ENCODE measurements at places on chromosomes 4 and X.

- DNase-seq: no peak
Observed at GRCh38 chr4:23835774-23836478, 53.9 kb downstream of the PPARGC1A start.

DNA sequence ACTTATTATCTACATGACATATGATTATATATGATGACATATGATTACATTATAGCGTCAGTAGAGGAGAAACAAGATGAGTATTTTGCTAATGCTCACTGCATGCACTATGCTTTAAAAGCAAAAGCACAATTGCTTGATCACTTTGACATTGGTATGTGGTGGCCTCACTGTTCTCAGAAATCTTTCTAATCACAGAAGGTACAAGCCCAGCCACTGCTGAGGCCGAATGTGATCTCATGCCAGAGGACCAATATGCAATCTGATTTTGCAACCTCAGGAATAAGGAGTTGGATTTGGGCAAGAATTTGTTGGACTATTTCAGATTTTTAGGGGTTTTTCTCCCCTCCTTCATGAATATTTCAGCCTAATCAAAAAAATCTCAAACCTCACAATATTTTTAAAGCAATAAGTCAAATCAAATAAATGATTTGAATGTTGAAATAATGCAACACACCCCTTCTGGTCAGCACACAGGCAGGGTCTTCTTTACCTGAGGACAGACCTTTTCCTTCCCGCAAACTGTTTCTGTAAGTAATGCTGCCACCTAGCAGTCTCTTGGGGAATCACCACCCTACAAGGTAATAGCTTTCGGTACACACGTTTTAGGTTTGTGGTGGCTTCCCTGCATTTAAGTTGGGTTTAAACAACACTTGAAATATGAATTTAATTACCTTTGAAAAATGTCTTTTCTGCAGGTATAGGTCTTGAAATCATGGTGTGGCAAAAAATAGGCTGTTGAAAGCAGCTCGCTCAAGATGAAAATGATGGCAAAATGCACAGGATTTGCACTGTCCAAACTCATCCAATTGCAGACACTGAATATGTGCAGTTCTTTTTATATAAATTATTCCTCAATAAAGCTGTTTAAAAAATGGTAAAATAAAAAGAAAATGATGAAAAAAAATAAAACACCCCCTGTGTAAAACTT lies 4.8 kb upstream of the CXCL13 start:
- DNase-seq: peak; percentile 37

DNA sequence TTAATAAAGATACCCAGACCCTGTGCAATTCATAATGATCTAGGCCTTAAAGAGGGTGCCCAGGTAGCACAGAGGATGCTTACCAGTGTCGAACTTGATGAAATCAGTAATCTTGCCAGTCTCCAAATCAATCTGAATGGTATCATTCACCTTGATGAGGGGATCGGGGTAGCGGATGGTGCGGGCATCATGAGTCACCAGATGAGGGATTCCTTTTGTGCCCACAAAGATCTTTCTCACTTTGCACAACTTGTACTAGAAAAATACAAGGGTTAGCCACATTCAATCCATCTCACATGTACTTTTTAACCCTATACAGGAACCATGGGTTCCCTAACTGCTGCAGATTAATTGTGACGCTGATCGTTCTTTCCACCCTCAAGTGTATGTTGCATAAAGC lies 3.3 kb downstream of the RPS4X start:
- DNase-seq: peak; percentile 13

DNA sequence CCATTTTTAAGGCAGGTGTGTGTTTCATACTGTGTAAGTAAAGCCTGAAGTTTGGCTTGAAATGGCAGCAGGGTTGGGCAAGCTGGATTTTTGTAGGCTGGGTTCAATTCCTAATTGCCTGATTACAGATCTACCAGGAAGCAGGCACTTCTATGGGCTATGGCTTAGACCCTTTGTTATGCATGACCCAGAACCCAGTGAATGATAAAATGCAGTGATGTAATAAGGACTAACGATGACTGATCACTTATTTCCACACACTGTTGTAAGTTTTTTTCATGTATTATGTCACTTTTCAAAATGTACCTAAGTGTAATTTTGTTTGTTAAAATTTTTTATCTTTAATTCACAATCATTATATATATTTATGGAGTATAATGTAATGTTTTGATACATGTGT lies 8.6 kb downstream of the LANCL3 start:
- no peak for DNase-seq

DNA sequence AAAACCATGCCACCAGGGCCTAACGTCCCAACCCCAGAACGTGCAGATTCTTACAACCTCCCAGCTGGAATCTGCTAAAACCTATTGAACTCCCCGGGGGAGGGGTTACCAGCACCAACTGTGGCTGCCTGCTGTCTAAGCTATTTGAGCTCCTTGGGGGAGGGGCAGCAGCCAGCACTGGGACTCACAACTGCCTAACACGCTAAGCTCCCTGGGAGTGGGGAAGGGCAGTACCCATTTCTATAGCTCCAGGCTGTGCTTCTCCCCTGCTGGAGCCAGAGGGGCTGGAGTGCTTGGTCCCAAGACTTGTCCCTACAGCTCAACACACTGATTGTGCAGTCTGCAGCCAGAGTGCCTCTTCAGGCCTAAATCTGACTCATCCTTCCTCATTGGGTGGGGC lies 459.8 kb upstream of the FGF16 start:
- DNase-seq: no peak

DNA sequence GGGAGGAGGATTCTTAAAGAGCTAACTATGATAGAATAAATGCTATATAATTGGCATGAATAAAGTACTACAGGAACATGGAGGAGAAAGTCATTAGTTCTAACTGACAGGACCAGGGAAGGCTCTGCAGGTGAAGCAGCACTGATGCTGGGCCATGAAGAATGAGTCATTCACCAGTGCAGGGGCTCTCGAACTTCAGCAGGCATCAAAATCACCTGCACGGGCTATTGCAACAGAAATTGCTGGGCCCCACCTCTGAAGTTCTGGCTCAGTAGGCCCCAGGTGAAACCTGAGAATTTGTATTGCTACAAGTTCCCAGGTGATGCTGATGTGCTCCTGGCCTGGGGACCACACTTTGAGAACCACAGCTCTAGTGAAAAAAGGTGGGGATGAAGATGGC lies 33.7 kb downstream of the TMEM150C start:
- DNase-seq: no peak

GRCh38 chr4:123397144-123398065 lies 810 bp downstream of the SPRY1 start:
- no peak for DNase-seq

DNA sequence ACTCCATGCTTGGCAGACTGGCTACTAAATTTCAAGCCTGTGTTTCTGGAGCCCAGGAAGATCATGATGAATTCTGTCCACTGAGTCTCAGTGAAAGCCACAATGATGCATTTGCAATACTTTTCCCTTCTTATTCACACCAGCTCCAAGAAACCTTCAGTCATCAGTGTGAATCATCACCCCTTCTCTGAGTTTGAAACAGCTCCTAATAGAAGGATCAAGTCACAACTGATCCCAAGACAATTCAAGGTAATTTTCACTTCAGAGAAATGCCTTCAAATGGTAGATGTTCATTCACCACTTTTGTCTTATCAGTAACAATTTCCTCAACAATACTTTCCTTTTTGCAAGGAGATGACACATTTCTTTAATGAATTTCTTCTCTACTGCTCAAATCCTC lies 257.4 kb downstream of the NLGN4X start:
- peak; percentile 16 for DNase-seq

DNA sequence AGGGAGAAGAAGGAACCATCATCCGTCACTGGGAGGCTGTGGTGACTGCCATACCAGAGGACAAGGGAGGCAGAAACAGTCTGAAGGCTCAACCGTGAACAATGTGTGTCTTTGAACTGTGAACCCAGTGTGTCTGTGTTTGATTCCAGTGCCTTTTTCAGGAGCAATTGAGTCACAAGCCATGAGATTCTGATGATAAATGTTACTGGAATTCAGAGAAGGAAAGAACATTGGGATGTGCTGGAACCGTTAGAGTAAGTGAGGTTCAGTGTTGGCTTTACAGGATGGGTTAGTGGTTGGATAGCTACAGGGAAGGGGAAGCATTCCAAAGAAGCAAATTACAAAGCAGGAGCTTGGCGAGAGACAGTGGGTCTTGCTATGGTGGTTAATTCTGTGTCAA lies 464.4 kb downstream of the TRIML1 start:
- no peak for DNase-seq

DNA sequence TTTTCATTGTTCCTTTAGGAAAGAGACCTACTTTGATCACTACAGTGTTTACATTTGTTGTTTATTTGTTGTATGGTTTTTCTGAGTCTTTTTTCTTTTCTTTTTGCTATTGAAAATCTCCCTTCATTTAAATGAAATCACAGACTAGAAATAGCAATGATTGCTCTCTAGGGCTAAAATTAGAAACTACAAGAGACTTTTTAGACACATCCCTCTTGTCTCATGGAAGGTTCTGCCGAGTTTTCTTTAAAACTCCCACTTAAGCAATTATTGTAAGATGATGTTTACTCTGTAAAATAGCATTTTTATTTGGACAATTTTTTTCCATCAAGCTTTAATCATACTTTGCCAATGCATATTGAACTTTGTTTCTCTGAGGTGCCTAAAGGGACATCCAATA lies 136.6 kb downstream of the PALLD start:
- no peak for DNase-seq

- DNase-seq: peak; percentile 30
Observed at GRCh38 chr4:17511051-17511450, 839 bp downstream of the QDPR start.

- DNase-seq: no peak
Observed at GRCh38 chr4:47451657-47452056, 11.8 kb downstream of the COMMD8 start.

- DNase-seq: peak; percentile 79
Observed at GRCh38 chr4:76984127-76984526, 34.6 kb downstream of the SEPTIN11 start.

GRCh38 chr4:133275246-133275645 lies 126.2 kb downstream of the PCDH10 start:
- DNase-seq: peak; percentile 5

- DNase-seq: no peak
Observed at GRCh38 chr4:1174941-1175634, 2.7 kb upstream of the SPON2 start.

DNA sequence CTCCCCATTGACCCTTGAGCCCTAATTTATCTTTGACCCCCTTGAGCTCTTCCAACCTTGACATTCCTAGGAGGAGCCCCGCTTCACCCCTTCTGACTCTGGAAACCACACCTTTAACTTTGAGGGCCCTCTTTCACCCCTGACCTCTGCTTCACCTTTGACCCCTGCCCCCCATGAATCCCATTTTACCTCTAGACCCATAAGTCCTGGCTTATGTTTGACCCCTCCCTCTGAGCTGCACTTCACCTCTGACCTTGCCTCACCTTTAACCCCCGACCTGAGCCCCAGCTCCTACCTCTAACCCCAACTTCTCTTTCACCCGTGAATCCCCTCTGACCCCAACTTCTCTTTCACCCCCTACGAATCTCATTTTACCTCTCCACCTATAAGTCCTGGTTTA lies 169.7 kb downstream of the THOC2 start:
- DNase-seq: no peak

- DNase-seq: no peak
Observed at GRCh38 chr4:8350841-8351461, 81.4 kb downstream of the HTRA3 start.

DNA sequence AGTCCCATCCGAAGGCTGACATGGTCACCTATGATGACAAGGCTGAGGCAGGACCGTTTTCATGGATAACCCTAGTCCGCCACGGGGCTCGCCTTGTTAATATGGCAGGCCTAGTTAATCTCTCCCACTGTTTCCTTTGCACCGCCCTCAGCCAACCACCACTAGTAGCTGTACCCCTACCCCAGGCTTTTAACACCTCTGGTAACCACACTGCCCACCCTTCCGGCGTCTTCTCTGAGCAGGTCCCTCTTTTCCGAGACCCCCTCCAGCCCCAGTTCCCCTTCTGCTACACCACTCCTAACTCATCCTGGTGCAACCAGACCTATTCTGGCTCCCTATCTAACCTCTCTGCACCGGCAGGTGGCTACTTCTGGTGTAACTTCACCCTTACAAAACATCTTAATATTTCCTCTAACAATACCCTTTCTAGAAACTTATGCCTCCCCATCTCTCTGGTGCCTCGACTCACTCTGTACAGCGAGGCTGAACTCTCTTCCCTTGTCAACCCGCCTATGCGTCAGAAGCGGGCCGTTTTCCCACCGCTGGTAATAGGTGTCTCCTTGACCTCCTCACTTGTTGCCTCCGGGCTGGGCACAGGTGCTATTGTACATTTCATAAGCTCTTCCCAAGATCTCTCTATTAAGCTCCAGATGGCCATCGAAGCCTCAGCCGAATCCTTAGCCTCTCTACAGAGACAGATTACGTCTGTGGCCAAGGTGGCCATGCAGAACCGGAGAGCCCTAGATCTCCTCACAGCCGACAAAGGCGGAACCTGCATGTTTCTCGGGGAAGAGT lies 964.4 kb downstream of the RPA4 start:
- DNase-seq: no peak

DNA sequence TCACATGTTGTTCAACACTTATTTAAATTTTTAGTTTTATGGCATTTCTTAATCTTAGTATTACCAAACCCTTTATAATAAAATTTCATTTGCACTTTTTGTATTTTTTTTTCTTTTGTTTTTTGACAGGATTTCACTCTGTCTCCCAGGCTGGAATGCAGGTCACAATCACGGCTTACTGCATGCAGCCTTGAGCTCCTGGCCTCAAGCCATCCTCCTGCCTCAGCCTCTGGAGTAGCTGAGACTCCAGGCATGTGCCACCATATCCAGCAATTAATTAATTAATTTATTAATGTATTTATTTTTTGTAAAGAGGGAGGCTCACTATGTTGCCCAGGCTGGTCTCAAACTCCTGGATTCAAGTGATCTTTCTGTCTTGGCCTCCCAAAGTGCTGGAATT lies 133.4 kb downstream of the ADGRL3 start:
- no peak for DNase-seq

GRCh38 chrX:103329991-103330390 lies at the start of gene TCEAL7:
TSS of gene TCEAL7 (plus strand) at chrX:103330239. CDS start at chrX:103331404, 1,165 bp downstream.
- peak; percentile 46 for DNase-seq

- peak; percentile 79 for DNase-seq
Observed at GRCh38 chr4:158814636-158815330, 46.0 kb downstream of the FNIP2 start.

DNA sequence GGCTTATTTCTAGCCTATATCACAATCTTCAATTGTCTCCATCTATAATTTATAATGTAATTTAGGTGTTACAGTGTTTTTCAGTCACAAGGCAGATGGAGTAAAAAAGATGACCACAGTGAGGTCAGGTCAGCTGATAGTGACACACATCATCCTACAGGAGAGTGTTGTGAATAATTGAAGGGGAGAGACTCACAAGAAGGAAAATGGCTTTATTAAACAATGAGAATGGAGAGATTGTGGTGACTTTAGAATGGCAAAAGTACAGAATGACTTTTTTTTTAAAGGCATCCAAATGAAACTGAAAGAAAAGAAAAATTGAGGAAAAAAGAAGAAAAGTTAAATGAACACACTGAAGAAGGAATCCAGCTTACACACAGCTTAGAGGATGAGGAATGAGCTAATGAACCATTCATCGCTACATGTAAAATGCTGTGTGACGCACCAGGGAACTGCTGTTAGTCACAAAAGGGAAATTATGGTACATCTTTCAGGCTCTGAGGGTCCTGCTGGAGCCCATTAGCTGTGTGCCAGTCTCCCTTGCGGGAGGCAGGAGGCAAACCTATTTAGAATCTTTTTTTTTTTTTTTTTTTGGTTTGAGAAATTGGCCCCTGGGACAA lies 56.6 kb downstream of the SPRY1 start:
- DNase-seq: peak; percentile 33
